ENCODE measurements at places on chromosomes 7 and 10. TPM values are rescaled to one million over a fixed set of nuclear protein-coding genes. Genes with fewer than 3 reads are reported as not detected.

- DNase-seq: no peak
Measured at GRCh38 chr10:129393812-129394211, 73.2 kb upstream of the MGMT start.

- DNase-seq: no peak
Measured at GRCh38 chr7:134701272-134701671, 54.6 kb downstream of the BPGM start.

The SPDYE2B gene
- not detected for total RNA-seq

The C10orf90 gene
- total RNA-seq: not detected

GRCh38 chr10:85612378-85612775 lies 754.2 kb downstream of the GRID1 start:
- peak; percentile 52 for DNase-seq

GRCh38 chr10:100709146-100710082 lies 36.0 kb upstream of the PAX2 start:
- no peak for DNase-seq

The UBE3C gene
- total RNA-seq: 95.8 TPM

The SLC26A3 gene
- total RNA-seq: not detected

All from activated T-helper 1 cell treated with anti-CD3 and anti-CD28 coated beads, Interleukin-12 subunit alpha, Interleukin-12 subunit beta, Interleukin-2, Interleukin-4 antibody, amounts not matched to agents 30 ng/mL and 10 ng/mL and 1 ng/mL, durations not matched to agents 14 hours and 24 hours and 36 hours (primary cell).